DMS79 (cell line): ENCODE measurements at places on chromosomes 6 and 20.
A peak's percentile ranks its signal among the peaks of the same experiment; 100 is the strongest.

- DNase-seq: no peak
Measured at GRCh38 chr6:142408409-142408808, 106.6 kb downstream of the ADGRG6 start.

DNA sequence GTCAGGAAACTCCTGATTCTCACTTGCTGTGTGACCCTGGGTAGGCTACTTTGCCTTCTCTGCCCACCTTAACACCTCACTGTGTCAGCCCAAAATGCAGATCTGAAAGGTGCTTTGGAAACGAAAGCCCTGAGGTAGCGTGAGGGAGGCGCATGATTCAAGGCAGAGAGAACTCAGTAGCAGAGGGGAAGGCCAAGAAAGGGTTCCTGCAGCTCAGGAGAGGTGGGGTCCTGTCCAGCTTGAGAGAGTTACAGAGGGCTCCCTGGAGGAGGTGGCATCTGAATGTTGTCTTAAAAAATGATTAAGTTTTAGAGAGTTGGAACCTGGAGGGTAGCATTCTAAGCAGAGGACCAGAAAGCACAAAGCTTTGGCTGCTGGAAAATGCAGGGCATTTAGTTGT lies 13.6 kb downstream of the TGM2 start:
- DNase-seq: no peak

GRCh38 chr6:148271711-148272439 lies 70.8 kb upstream of the SASH1 start:
- no peak for DNase-seq

GRCh38 chr6:26240157-26241032 lies 124.6 kb upstream of the BTN3A2 start:
- no peak for DNase-seq

DNA sequence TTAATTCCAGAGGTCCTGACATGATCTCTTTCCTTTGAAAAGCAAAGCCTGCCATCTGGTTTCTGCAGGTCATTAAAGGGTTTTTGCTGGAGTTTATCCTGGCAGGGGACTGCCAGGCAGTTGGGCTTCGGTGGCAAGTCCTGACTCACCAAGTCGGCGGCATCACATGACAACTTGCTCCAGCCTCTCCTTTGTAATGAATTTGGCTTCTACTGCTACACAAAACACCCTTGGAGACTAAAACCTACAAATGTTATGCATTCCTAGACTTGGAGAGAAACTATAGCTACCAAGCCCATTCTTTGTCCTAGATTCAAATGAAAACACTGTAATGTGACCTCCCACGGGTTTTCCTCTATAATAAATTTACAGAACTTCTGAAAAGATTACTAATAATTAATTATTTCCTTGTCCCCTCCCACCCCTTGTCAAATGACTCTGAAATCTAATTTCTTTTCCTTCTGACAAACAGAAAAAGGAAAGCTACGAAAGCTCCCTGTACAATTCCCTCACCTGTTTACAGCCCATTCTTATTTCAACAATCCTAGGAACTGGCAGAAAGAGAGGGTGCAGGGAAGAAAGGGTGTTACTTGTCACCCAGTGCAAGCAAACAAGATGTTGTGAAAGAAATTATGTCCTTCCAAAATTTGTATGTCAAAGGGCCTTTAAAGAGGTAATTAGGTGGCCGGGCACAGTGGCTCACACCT lies 62.9 kb downstream of the QRSL1 start:
- no peak for DNase-seq

- DNase-seq: no peak
Measured at GRCh38 chr6:147005499-147005898, 198.7 kb upstream of the STXBP5 start.

DNA sequence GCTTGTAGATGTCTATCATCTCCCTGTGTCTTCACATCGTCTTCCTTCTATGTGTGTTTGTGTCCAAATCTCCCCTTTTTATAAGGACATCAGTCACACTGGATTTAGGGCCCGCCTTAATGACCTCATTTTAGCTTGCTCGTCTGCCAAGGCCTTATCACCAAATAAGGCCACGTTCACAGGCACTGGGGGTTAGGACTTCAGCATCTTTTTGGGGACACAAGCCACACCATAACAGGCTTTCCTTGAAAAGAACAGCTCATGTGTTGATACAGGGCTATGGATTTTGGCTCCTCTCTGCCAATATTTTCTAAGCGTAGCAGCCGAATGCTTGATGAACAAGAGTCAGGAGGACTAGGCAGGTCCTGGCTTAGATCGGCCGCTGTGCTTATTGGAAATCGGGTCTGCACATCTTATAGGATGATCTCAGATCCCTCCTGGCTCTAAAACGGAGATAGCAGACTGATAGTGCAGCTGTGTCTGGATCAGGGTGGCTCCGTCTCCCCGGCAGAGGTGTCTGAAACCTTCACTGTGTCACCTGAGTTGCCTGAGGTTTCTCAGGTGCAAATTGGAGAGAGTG lies 16.2 kb upstream of the TMEM181 start:
- DNase-seq: no peak

DNA sequence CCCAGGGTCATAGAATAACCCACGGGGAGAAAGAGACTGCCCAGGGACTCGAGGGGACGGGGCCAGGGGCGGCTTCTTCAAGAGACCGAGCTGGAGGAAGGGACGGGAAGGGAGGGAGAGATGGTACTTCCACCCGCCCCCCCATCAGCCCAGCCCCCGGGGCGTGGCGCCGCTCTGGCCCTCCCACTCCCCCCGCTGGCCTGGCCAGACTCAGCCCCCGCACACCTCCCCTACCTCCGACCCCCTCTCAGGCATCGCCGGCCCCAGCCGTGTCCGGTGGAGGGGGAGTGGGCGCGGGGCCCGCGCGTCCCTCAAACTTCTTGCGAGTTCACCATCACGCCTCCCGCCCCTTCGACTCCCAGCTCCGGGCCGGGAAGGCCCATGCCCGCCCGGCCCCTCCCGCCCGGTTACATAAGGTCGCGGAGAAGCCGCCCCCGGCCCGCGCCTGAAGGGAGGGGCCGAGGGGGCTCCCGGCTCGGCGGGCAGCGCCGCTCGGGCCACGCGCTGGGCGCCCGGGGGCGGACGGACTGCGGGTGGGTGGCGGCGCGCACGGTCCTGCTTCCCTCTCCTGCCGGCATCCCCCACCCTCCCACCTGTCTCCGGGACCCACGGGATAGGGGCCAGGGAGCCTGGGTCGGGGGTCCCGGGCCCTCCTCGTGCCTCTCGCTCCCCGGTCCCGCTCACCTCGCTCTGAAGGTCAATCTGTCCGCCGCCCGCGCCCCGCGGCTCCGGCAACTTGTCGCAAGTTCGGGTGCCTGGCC lies 562 bp downstream of the TFEB start:
- DNase-seq: no peak

- DNase-seq: no peak
Measured at GRCh38 chr6:39852324-39852723, 60.1 kb downstream of the DAAM2 start.

DNA sequence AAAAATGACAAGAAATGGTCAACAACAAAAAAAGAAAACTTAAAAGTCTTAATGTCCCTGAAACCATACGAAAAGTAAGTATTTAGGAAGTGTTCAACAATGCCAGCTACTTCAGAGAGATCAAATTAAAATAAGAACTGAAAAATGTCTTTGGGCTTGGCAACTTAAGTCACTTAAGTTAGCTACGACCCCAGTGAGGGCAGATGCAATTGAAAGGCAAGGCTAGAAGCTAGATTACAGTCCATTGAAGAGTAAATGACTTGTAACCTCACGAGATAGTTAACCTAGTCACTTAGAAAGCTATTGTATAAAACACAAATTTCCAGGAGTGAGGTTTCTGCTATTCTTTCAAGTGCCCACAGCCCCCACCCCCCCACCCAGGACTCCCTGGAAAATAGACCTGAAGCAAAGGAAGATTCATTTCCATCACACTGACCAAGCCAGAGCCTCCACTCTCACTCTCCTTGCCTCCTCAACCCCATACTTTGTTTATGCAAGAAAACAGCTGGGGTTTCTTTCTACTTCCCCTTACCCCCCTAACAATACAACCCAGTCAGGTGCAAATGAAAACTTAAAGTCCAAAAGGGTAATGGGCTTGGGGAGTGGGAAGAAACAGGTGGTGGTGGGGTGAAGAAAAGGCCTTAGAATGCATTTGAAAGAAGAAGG lies 14.6 kb downstream of the RTN4IP1 start:
- no peak for DNase-seq

GRCh38 chr6:41284726-41285125 lies 1.8 kb downstream of the TREM1 start:
- peak; percentile 23 for DNase-seq

- DNase-seq: no peak
Measured at GRCh38 chr6:118562248-118562647, 14.2 kb downstream of the PLN start.

GRCh38 chr20:51536116-51537069 lies 6.1 kb downstream of the NFATC2 start:
- peak; percentile 78 for DNase-seq

- DNase-seq: no peak
Measured at GRCh38 chr6:17099401-17100059, 2.3 kb upstream of the STMND1 start.

DNA sequence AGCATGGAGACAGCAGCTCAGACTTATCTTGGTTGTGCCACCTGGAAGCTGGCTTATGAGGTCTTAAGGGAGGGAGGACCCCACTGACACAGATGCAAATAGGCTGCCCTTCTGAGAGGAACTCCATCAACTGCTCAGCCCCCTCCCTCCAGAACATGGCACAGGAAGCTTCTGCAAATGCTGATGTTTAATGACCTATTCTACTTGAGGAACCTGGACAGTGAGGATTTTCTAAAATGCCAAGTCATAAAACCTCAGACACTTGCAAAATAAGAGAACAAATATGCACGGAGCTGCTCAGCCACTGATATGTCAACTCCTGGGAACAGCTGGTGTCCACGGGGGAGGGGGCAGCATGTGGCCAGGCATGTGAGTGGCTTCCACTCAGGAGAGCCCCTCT lies 3.5 kb downstream of the CST9 start:
- DNase-seq: no peak

DNA sequence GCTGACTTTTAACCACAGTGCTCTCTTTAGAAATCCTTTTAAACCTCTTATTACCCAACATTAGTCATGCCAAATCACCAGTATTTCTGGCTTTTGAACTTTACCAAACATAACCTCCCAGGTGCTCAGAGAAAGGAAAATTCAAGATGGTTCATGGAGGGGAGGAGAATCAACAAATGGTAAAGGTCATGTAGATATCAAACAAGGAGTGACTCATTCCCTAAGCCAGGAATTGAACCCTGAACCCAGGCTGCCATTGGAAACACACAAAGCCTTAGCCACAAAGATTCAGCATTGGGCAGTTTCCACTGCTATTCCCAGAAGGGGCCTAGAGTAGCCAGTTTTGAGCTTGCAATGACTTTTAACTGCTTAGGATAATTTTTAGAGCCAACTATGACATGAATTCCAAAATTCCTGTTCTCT lies 21.6 kb upstream of the ENTPD6 start:
- DNase-seq: no peak

DNA sequence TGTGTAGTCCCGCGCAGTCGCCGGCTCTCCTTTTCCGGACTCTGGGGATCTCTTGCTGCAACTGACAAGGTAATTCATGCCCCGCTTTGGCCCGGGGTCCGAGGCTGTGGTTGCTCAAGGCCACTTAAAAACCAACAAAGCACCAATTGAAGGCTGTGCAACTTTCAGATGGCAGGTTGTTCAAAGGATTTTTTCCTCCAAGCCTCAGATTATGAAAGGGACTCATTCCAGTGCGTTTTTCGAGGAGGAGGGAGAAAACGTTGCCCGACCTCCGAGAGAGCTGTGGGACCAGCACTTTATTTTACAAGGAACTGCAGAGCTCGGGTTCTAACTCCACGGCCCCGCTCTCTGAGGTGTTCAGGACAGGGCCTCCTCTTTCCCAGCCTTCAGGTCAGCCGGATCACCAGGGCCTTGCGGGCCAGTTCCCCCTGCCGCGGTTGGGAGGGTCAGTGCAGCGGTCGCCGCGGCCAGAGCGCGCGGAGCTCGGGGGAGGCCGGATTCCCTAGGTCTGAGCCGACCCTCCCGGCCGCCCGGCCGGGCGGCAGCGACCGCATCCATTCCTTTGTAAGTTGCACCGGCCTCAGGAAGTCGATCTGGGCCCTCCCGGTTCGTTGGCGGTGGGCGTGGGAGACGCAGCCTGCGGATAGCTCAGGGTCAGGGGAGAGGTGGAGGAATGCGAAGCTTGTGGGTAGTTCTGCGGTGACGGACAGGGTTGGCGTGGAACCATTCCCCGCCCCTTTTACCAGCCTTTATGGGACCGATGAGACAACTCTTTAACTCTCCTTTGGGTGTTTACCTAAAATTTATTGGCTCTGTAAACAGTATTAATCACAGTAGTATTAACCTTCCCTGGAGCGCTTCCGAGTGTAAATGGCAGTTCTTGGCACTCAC lies 1.6 kb downstream of the UTRN start:
- DNase-seq: no peak

GRCh38 chr6:155528982-155529453 lies 73.4 kb upstream of the NOX3 start:
- no peak for DNase-seq

- DNase-seq: no peak
Measured at GRCh38 chr6:99092461-99092860, 144.7 kb upstream of the FBXL4 start.

DNA sequence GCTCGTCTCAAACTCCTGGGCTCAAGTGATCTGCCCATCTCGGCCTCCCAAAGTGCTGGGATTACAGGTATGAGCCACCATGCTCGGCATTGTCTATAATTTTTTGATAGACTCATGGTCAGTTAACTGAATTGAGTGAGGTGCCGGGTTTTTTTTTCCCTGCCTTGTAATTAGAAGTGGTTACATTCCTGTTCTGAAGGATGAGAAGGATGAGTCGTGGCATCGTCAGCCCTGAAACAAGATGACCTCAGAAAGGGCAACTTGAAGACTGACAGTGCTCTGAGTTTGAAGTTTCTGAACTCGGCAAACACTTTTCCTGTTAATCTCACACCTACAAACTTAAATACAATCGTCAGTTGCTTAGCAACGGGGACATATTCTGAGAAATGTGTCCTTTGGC lies 158.7 kb upstream of the PDE10A start:
- no peak for DNase-seq

GRCh38 chr20:58271606-58272351 lies 37.7 kb upstream of the RAB22A start:
- no peak for DNase-seq

DNA sequence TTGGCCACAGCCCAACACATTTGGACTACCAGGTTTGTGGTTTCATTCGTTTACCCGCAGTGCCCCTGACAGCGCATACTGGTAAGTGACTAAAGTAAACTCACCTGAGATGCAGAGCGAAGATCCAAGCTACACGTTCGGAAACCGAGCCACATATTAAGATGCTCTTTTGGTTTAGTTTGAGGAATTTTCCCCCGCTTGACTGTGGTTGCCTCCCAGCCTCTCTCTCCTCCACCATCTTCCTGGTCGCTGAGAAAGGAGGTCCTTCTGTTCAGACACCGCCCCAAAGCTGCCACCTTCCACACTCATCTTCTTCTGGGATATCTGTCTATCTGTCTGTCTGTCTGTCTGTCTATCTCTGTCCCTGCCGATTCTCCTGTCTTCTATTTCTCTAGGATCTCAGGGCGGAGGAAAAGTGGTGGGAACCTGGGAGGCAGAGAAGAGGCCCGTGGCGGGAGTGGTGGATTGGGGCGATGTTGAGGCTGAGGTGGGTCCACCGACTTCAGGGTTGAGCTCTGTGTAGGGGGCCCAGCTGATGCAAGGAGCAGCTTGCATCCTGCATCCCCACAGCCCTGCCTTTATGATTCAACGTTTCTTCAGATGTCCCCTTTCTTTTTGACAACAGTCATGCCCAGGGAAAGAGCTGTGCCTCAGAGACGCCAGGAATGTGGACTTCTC lies 196.9 kb upstream of the ZNF184 start:
- no peak for DNase-seq

- DNase-seq: peak; percentile 35
Measured at GRCh38 chr6:118896339-118897136, 2.6 kb downstream of the ASF1A start.

- no peak for DNase-seq
Measured at GRCh38 chr6:155261111-155261900, 2.5 kb upstream of the CLDN20 start.

GRCh38 chr6:24545183-24545582 lies 50.4 kb downstream of the ALDH5A1 start:
- DNase-seq: no peak
